ENCODE measurements at places on chromosomes 2 and 18.

- DNase-seq, result no peak
Measured at GRCh38 chr2:66813525-66813924, 378.6 kb downstream of the MEIS1 start.

DNA sequence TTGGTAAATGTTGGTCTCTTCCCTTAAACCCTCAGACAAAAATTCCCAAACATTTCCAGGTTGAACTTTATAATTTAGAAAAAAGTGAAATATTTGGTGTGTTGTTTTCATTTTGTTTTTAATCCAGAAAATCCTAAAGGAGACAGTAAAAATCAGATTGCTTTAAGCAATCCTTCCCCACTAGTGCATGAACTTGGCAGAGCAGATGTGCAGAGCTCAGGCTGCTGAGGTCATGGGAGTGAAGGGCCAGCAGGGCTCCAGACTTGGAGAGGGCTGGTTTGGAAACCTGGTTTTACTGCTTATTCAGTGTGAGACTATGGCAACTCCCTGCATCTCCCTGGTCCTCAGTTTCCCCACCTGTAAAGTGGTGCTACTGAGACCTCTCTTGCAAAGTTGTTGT lies 66.7 kb upstream of the TEX51 start:
- DNase-seq, result no peak

GRCh38 chr2:61750624-61751023 lies 103.2 kb downstream of the FAM161A start:
- DNase-seq, result no peak

DNA sequence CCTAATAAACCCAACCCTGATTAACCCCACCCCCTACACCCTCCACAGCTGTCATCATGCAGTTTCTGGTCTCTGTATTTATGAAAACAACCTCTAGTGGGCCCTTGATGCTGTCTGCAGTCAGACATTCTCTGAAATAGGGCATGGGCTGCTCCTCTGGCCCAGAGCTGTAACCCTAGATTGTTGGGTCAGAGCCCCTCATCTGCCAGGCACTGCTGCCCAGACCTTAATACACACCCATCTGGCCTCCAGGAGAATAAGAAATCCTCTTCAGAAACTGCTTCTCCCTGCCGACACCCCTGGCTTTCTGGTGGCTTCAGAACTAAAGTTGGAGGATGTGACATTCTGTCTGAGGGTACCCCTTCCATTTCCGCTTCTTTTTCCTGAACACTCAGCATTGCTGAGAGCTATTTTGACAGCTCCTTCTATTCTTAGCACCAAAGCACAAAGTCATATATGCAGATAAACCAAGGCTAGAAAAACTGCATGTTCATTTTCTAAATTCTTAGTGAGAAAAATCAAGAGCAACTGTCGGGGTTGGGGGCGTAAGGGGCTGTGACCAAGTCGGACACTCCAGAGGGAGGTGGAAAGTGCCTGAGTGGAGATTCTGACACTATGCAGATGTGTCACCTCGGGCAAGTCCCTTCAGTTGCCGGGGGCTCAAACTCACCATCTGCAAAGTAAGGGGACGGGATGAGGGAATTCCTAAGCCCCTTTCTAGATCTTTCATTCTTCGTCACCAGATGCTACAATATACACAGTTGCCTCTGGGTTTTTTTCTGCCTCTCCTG lies 28.7 kb downstream of the SRSF7 start:
- no peak for DNase-seq

DNA sequence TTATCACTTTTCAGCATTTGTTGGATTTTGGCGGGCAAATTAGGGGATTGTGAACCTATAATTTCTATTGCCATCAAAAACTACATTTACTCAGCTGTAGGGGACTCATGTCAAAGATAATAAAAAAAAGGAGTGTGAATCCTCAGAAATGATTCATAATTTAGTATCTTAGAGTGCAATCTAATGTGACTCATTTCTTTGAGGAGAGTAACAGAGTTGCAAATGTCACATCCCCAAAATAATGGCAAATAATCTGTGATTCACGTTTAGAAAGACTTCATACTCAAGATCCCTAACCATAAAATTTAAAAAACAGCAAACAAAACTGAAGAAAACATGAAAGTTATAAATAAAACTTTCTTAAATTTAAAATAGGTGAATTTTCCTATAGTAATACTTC lies 373.0 kb downstream of the CDH2 start:
- no peak for DNase-seq

- no peak for DNase-seq
Measured at GRCh38 chr2:168583064-168583709, 127.1 kb downstream of the CERS6 start.

- no peak for DNase-seq
Measured at GRCh38 chr2:119608553-119608952, 64.3 kb downstream of the CFAP221 start.

DNA sequence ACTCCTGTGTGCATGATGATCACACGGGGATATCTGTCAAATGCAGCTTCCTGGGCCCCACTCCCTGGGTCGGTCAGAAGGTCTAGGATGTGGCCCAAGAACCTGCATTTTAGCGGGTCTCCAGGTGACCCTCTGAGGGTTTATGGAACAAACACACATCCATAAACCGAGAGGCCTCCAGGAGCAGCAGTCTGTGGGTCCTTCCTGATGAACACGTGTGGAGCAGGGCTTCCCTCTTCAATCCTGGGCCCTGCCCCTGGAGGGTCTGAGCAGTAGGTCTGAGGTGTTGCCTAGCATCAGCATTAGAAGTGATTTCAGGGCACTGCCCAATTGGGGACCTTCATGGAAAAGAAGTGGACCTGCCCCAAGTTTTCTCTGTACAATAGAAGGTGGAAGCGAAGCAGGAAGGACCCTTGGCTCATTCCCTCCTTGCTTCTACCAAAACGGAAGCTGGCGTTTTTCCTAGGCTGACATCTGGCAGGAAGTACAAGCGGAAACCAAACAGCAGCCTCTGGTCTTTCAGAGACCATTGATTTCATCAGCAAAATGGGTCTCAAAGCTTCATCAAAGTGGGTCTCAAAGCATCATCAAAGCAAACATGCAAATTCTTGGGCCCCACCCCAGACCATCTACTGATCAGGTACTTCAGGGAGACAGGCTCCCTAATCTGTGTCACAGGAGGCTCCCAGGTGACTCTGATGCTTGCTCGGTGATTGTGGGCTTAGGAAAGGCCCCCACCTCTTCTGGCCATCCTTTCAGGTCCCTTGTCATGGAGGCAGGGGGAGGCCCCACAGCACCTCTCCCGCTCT lies 30.7 kb downstream of the INO80C start:
- no peak for DNase-seq

- DNase-seq, result no peak
Measured at GRCh38 chr2:6556755-6557154, 309.0 kb downstream of the CMPK2 start.

DNA sequence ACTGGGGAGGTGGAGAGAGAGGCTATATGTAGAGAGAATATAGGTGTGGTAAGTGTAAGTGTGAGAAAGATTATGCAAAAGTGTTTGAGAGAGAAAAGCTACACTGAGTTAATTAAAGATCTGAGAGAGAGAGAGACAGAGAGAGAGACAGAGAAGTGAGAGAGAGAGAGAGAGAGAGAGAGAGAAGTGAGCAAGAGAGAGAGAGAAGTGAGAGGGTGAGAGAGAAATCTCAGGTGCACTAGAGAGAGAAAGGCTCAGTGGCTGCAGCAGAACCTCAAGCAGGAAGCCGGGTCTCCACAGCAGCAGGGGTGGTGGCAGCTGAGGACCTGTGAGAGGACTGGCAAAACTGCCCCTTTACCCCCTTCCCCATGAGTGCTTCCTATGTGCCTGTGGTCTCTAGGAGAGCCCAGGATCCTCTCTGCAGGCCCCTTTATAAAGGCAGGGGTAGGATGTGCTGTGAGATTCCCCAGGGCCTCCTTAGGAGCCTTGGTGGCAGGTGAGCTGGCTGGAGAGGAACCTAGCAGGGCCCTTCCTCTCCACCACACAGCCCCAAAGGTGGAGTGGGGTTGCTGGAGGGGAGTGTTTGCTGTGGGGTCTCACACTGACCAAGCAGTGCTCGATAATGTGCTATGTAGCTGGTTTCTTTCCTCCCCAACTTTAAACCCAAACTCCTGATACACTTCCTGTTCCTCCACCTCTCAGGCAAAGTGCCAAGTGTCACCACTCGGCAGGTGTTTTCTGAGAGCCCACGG lies 52.6 kb downstream of the SLC4A5 start:
- no peak for DNase-seq

GRCh38 chr18:35155398-35156117 lies 85.3 kb upstream of the ZNF397 start:
- DNase-seq, result peak; percentile 56

DNA sequence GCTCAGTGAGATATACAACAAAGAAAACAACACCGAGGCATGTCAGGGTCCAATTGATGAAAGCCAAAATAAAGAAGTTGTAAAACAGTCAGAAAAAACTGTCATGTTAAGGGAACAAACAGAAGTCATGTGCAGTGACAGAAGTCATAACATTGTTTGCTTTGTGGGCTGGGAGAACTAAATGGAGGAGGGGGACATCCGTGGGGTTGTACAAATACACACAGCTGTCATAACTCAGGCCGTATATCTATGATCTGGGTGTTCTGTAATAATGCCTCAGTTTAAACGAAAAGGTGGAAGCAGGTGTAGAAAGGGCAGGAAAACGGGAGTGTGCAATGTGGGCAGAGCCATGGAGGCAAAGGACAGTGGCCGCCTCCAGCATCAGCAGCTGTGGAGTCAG lies 27.3 kb downstream of the TIMM21 start:
- no peak for DNase-seq

DNA sequence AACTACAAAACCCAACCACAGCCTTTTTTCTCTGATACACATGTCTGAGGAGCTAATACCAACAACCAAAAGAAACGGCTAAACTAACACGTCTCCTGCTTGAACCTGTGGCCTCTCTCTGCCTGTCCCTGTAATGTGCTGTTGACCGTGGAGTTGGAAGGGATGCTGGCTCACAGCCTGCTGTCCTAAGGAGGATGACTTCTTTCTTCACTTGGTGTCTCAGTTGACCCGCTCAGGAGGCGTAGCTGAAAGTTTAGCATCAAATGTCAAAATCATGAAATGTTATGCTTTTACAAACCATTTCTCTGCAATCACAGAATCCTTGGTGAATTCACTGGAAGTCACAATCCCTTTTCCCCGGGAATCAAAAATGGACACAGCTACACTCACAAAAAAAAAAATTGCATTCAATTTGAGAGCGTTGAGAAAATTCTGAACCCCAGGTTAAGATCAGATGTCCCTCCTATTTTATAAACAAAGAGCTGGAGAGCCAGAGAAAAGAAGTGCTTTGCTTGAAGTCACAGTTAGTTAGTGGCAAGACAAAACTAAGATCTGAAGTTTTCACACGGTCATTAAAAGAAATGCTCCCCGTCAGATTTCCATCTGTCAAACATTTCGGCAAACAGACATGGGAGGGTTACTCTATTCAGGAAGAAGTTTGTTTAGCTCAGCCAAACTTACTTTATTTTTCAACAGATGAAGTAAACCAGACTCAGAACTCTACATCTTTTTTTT lies 74.3 kb downstream of the IRS1 start:
- no peak for DNase-seq

GRCh38 chr18:33755931-33756560 lies 178.0 kb downstream of the ASXL3 start:
- DNase-seq, result no peak

DNA sequence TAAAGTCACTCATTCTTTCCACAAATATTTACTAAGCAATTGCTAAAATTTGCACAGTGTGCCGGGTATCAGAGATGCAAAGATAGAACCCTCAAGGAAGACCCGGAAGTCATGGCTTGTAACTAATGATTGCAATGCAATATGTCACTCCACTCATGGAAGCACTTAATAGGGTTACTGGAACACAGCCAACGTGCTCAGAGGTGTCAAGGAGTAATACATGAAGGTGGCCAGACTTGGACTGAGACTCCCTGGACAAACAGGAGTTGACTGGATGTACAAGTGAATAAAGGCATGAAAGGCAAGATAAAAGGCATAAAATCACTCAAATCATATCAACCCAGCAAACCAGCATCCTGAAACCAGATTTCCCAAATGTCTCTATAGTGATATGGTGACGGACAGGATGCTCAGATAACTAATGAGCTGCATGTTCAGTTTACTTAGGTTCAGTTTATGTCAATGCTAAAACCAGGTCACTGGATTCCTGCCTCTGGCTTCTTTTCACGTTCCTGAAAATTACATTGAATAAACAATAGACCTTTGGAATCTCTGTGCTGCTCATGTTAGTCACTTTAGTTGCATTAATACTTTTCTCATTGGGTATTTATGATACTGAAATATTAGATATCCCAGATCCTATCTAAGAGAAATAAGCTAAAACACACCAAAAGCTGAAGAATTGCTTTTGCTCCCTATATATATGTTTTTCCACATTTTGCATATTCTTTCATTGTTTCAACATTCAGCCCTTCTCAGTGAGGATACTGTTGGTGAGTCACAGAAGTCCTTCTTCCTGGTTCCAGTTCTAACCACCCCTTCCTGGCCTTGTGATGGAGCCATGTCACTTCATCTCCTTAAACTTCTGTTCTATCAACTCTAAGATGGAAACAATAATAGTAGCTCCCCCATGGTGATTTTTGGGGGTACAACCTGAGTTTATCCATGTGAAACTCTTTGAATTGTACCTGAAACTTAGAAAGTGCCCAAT lies 688.9 kb upstream of the ID2 start:
- DNase-seq, result no peak

All from H7 (cell line).